ENCODE measurements at places on chromosomes 1 and 21.

GRCh38 chr21:37793660-37794059, 122.6 kb downstream of the KCNJ6 start:
- no peak for DNase-seq

DNA sequence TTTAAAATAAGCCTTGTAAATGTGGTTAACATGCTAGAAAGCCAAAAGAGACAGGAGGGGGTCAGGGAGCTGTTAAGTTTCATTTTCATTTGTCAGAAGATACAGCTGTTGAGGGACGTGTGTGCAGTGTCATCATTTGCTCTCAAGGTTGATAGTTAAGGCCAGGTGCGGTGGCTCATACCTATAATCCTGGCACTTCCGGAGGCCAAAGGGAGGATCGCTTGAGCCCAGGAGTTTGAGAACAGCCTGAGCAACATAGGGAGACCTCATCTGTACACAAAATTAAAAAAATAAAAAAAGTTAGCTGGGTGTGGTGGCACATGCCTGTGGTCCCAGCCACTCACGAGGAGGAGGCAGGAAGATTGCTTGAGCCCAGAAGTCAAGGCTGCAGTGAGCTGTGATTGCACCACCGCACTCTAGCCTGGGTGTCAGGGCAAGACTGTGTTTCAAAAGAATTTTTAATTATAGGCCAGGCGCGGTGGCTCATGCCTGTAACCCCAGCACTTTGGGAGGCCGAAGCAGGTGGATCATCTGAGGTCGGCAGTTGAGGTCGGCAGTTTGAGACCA, 22.7 kb downstream of the ZBTB8OS start:
- DNase-seq = no peak

DNA sequence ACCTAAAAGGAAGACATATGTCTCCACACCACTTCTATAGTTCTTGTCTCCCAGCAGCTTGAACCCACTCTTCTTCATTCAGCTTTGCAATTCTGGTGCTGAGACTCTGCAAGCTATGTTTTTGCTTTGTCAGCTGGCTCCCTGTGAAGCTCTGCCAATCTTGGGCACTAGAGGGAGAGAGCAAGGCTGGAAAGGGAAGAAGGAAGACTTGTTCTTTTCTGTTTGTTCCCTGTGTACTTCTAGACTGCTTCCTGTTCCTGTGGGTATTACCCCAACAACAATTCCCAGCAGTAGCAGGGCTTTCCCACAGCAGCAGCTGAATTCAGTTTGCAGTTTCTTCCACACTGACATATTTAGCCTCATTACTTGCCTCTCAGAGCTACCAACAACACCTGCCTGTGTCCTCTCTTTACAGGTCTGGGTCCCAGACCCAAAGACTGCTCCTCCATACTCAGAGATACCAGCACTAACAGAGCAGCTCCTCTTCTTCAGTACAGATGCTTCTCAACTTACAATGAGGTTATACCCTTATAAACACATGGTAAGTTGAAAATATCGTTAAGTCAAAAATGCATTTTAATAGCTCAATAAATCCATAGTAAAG, 275.2 kb upstream of the NEGR1 start:
- no peak for DNase-seq

DNA sequence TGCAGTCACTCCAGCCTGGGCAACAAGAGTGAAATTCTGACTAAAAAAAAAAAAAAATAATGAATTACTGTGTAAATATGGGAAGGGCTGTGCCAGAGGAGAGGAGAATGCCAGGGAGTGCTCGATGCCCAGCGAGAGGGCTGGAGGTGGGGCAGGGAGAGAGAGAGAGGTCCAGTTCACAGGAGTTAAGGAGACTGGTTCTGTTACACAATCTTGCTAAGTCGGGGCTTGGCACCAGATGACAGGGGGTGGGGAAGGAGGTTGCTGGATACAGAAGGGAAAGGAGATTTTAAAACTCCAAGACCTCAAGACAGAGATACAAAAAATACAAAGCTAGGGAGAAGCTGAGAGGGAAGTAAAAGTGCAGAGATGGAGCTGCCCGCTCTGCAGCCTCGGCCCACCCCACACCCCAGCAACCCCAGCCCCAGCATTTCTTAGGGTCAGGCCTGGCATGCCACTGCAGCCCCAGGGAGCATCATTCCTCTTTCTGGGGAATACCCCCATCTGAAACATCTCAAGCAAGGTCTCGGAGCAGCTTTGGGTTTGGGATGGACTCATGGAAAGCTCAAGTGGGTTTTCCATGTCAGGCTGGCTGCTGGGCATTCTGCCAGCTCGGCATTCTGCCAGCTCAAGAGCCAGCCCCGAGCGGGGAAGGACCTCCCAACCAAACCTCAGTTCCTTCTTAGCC, 991 bp downstream of the SELENBP1 start:
- peak; percentile 61 for DNase-seq

DNA sequence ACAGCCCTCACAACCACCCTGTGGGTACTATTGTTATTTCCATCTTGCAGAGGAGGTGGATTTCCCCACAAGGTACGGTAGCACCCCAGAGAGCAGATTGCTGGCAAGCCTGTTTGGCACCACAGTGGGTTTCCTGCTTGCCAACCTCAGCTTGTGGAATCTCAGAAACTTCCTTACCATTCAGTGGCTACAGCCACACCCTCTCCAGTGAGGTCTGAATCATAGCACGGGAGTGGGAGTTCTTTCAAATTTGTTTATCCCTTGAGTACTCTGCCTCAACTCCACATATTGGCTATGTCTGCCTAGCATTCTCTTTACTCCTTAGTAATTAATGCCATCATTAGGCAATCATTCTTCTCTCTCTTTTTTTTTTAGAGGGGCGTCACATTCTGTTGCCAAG, 162.1 kb downstream of the PTPRU start:
- no peak for DNase-seq

DNA sequence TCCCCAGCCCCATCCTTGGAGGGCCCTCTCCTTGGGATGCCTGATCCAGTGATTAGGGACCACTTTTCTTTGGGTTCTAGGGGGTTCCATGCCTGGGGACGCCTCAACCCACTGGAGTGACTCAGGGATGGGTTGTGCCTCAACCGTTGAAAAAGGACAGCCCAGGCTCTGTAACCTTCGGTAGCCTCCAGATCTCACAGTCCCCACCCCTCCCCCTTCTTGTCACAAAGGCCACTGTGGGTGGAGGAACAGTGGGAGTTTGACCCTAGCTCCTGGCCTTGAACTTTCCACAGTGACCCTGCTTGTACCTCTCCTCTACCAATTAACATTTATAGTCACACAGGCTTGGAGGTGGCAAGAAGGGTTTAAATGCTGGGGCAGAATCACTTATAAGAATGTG, 2.6 kb upstream of the RORC start:
- no peak for DNase-seq

DNA sequence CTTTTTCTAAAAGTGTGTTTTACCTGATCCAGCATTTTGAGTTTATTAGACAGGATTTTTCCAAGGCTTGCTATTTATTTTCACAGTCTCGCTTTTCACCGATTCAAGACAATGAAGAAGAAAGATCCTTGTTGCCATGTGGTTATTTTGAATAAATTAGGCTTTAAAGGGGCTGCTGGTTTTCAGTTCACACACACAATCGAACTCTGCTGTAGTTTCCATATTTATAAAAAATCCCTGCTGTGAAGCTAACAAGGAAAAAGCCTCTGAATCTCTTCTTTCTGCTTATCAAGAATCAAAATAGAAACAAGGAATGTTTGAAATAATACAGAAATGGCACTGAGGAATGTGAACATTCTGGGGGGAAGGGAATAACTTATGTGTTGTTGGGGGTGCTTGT, 102.5 kb upstream of the KAZN start:
- DNase-seq = no peak

DNA sequence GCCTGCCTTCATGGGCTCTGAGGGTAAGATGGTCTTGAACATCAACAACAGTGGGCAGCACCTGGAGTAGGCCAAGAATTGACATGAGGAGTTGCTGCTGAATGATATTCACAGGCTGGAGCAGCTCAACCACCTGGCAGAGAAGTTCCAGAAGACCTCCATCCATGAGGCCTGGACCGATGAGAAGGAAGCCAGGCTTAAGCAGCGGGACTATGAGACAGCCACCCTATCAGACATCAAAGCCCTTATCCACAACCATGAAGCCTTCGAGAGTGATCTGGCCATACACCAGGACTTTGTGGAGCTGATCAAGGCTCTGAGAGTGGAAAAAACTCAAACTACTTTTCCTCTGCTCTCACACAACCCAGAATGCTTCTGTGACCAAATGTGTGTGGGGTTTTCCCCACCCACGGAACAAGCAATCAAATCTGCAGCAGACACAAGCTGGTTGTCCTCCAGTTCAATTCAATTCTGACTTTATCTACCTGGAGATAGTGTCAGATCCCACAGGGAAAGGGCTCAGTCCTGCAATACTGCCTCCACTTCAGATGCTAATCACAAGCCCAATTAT, 12.1 kb upstream of the EPHA10 start:
- DNase-seq = no peak

DNA sequence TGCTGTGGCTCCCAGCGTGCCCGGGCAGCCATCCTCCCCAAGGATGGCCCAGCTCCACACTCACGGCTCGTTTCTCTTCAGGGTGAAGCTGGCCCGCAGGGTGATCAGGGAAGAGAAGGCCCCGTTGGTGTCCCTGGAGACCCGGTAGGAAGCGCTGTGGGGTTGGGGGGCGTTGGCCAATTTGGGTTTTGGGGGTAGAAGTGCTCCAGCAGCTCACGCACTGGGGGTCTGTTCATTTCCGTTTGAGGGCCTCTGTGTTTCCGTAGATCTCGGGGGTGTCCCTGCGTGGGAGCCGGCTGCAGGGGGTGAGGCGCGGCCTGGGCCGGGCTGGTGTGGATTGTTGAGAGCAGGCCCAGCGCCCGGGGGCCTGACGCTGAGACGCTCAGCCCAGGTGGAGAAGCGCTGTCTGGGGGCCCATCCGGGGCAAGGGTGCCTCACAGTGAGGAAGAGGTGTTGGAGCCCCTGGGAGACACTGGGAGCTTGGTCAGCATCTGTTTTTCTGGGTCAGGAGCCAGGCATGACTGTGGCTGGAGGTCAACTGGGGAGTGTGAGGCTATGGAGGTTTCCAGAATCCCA, 12.6 kb downstream of the COL6A1 start:
- no peak for DNase-seq

DNA sequence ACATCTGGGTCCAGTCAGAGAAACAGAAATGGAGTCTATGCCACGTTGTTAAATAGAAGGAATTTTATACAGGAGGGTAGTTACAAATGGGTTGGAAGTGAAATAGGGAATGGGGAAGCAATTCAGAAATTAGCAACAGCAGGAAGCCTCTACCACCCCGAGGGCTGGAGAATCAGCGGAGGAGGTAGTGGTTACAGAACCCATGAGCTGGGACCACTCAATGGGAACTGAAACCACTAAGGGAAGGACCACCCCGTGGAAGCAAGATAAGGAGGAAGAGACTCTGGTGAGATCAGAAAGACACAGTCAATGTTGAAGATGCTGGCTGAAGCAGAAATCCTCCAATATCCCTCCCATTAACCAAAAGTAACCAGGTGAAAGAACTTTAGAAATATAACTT, 15.5 kb upstream of the MAST2 start:
- DNase-seq = no peak

- DNase-seq = no peak
Observed at GRCh38 chr1:84277343-84278059, 24.0 kb upstream of the SAMD13 start.

DNA sequence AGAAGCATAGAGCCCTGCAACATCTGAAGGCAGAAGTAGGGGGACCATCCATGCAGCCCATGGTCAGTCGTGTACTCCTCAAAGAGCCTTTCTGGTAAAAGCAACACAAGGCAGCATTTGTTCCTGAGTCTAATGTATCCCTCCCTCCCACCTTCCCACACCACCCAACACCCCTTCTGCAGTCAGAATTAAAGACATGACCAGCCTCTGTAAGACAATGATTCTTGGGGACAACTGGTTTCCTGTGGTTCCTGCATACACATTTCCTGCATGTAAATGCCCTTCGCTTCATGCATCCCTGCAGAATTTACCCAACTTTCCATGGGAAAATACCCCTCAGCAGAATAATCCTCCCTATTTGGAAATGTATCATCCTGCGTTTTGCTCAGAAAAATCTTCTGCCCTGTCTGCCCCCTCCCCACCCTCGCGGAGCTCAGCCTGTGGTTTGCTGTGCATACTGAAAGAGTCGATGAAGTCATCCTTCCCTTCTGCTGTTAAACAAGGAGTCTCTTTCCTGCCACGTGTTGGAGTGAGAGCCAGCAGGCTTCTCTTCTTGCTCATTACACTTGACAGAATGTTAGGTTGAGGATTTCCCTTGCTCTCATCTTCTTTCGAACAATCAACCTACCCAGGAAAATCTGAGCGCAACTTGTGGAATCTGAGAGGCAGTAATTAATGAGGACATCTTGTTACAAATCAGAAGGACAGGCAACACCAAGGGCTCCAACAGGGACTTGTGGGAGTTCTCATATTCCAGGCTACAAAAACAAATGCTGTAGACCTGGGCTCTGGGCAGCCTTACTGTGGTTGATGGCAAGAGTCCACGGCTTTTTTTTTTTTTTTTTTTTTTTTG, 4.7 kb downstream of the TNN start:
- peak; percentile 59 for DNase-seq

DNA sequence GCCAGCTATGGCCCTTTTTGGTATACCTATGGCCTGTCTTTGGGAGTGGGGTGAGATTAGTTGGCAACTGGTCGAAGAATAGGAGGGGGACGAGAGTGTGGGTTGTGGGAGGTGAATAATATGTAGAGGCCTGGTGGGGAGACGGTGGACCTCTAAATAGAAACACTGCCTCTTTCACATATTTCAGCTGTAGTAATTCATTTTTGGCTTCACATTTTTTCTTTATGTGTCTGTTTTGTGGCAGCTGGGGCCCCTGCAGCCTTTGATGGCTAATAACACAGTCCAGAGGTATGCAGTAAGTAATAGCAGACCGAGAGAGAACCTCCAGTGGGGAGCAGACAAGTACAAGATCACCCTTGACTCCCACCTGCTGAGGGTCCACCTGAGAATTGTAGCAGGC, 75.9 kb downstream of the HLX start:
- no peak for DNase-seq

DNA sequence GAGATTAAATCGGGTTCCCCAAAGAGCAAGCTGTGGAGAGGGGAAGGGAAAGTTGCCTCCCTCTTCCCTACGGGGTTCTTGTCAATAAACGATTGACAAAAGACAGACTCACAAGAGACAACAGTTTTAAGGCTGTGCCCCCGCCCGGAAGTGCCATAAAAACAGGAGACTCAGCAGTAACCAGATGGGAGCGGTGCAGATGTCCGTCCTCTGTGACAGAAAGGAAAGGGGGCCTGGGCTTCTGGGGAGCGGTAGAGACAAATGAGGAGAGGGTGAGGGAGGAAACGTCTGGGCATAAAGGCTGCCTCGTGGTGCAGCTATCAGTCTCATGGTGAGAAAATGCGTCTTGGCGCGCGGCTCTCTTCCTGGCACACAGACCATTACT, 5.9 kb downstream of the TP73 start:
- no peak for DNase-seq

- no peak for DNase-seq
Observed at GRCh38 chr1:40532844-40533424, 1.5 kb downstream of the ZNF684 start.

GRCh38 chr1:6208723-6209660, 3.1 kb downstream of the RNF207 start:
- no peak for DNase-seq

DNA sequence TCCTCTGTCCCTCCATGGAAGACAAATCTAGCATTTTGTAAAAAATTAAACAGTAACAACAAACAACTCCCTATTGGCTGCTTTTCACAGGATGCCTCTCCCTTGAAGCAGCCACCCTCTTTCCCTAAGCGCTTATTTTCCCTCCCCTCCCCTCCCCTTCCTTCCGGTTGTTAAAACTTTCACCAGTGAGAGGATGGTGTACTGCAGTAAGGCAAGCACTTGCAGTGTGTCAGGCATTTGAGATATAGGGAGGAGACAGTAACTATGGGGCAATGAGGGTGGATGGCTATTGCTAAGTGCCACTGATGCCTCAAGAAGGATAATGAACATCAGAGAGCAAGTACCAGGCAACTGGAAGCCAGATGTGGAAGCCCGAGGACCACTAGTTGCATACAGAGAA, 19.1 kb upstream of the KIAA1614 start:
- DNase-seq = no peak

Measured in tibial nerve (tissue), 4 donors.